ENCODE measurements at places on chromosomes 6 and 20.

DNA sequence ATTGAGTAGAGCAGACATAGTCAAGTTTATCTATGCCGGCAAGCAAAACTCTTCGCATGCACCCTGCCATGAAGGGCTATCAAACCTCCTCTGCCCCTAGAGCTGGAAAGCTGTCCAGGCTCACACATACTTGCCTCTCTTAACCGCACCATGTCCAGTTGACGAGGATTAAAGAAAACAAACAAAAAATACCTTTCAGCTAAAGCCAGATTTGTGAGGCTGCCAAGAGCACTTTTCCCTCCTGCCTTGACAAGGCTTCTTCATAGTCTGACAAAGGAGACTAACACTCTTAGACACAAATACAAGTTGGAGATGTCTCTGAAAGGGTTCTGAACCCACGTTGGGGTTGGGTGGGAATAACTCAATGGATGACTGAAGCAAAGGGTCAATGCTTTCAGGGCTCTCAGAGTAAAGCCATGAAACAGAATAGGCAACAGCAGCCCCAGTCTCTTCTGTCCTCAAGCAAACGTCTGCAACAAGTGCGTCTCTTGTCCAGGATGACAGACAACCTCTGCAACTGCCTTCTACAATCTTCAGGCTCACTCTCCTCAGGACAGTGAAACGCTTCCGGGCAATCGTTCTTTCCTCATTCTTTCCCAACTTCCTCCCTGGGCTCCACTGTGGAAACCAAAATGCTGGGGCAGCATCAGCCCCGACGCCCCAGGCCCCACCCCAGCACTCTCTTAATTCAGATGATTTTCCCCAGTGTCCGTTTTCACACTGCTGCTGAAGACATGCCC, 57.8 kb downstream of the AGPAT4 start:
- no peak for DNase-seq

- DNase-seq: peak; percentile 71
Observed at GRCh38 chr20:57259121-57259937, 7.1 kb downstream of the BMP7 start.

DNA sequence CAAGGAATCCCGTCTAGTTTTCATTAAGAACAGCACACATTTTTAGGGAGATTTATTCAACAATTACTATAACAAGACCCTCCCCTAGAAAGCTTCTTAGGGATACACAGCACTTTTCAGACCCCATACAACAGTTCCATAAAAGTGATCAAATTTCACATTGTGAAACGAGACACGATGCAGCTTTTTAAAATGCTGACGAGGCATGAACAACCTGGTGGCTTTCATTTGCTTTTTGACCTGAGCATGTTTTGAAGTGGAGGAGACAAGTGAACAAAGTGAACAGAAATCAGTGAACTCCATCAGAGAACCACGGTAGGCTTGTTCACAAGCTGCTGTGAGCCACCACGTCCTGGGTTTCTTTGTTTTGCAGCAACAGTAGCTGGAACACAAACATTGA, 112.2 kb downstream of the PCSK2 start:
- no peak for DNase-seq

DNA sequence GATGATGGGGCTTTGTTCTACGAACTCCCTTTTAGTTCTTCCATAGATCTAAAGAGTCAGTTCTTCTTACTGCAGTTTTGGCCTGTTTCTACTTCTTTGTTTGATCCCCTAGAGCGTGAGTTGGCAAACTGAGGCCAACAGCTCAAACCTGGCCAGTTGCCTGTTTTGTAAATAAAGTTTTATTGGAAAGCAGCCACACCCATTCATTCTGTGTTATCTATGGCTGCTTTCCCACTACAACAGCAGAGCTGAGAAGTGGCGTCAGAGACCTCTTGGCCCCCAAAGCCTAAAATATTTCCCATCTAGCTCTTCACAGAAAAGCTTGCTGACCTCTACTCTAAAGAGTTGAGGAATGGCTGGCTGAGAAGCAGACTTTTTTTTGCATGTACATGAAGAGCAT, 52.2 kb downstream of the EYA2 start:
- DNase-seq: no peak

DNA sequence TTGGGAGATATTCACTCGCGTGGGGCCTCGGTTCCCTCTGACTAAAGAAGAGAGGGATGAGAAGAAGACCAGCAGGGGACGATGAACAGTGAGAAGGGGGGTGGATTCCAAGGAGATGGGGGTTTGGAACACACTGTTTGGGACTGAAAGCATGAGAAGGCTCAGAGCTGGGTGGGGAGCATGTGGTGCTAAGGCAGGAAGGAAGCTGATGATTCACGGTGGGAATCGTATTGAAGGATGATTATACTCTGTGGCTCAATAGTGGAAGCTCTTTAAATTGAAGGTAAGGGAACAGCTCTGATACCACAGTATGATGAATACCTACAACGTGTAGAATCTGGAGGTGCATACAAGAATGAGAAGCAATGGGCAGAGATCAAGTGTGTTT, 117.5 kb upstream of the KCNK16 start:
- DNase-seq: no peak

GRCh38 chr20:39264506-39265172, 302.5 kb downstream of the DHX35 start:
- DNase-seq: peak; percentile 54

DNA sequence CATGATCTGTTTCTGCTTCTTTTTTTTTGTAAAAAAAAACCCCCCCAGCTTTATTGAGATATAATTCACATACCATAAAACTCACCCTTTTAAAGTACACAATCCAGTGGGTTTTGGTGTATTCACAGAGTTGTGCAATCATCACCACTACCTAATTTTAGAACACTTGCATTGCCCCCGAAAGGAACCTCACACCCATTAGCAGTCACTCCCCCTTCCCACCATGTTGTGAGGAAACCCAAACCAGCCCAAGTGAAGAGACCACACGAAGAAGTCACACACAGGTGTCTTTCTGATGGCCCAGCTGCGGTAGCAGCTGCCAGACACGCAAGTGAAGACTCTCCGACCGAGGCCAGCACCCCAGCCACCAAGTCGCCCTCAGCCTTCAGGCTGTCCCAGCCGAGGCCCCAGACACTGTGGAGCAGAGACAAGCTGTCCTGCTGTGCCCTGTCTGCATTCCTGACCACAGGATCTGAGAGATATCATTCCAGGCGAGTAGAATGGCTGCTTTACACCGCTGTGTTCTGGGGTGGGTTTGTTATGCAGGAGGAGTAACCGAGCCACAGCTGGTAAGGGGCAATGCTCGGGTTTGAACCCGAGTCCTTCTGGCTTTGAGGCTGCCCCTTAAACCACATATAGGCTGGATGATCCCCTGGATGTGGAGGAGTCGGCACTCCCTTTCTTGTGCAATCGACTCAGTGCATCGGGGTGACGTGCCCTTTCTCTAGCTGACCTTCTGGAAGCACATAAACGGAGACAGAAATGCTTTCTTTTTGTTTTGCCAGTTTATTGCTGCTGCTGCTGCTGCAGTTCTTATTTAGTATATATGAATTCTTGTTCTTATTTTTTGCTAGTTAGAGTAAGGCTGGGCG, 59.1 kb upstream of the PTPN1 start:
- no peak for DNase-seq

GRCh38 chr6:118525913-118526780, 21.9 kb upstream of the PLN start:
- DNase-seq: no peak

DNA sequence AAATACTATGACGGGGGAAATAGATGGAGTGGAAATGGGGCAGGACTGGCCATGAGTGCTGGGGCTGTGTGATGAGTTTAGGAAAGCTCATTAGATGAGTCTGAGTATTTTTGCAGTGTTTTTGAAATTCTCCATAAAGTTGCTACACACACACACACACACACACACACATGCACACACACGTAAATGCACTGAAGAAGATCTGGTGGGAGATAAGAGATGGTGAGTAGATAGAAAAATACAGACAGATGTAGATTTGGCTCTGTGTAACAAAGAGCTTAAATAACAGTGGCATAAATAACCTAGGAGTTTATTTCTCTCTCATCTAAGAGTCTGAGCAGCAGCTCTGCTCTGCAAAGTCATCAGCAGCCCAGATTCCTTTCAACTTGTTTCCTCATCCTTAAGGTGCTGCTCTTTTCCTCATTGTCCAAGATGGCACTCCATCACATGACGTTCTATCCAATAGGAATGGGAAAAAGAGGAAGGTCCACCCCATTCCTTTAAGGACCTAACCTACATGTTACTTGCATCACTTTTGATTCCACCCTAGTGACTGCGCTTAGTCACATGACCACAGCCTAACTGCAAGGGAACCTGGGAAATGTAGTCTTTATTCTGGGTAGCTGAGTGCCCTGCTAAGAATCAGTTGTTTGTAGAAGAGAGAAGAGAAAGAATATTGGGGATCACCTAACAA, 76.4 kb downstream of the EYA2 start:
- DNase-seq: no peak

DNA sequence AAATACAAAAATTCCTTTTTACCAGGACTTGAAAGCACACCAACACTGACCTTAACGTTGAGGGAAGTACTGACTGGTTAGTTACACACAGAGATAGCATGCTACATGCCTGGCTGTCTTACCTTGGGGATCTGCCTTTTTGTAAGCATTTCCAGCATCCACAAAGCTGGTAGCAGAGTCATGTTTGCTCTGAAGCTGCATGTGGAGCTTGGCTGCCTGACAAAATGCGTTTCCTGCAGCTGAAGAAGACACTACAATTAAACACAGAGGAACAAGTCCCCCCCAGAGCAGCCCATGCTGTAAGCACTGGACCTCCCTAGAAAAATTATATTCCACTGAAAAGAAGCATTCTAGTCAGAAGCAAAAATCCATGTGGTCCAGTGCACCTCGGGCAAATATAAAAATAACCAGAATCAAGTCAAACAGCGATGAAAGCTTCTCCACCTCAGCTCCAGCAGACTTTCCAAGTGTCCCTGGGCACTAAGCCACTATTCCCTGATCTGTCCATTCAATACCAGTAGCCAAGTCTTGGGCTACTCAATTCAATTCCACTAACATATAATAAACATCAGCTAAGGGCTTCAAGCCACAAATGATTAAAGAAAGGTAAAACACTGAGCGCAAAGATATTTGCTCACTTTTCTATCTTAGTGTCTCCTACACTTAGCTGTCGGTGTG, 24.2 kb downstream of the NAPB start:
- DNase-seq: no peak

DNA sequence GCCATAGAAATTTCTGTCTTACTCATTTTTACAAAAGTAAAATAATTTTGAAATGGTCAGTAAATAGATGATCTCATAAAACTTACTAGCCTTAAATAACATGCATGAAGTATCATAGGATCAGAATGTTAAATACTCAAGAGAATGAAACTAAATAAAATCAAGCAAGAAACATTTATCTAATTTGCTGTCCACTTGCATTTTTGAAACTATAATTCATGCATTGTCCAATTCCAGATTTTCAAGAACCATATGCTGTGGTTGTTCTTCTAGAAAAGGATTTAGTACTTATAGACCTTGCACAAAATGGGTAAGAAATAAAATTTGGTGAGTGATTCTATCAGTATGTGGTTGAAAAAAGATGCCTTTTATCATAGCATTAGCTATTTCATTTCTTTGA, 107.0 kb downstream of the STXBP5 start:
- DNase-seq: no peak

DNA sequence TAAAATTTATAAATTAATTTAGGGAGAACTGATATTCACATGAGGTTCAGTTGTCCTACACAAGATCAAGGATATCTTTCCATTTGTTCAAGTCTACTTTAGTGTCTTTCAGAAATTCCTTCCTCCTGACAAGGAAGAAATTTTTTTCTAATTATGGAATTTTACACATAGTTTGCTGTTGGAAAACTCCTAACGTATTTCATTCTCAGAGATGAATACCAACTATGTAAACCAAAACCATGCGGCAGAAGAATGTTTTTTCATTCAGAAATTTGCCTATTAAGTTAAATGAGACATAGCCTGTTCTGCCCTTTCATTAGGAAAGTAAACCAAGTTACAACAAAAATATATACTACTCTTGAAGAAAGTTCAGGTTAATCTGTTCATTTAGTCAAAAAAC, 111.2 kb upstream of the PRDM1 start:
- DNase-seq: no peak

- DNase-seq: no peak
Observed at GRCh38 chr20:62064770-62065673, 659 bp downstream of the TAF4 start.

GRCh38 chr6:148855744-148856143, 108.9 kb downstream of the UST start:
- DNase-seq: no peak

- no peak for DNase-seq
Observed at GRCh38 chr20:10005885-10006284, 28.9 kb upstream of the ANKEF1 start.

DNA sequence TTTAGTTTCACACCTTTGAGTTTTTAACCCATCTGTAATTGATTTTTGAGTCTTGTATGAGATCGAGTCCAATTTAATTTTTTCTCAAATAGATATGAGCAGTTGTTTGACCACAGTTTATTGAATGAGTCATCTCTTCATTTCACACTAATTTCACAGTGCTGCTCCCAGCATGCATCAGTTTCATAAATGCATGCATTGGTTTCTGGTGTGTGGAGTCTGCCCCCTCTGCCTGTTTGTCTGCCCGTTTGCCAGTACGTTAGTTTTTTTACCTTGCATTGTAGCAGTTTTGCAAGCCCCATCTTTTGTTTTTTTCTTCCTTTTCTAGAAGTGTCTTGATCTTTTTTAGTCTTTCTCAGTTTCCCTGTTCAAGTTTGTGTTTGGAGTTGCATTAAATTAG, 11.9 kb downstream of the SLX4IP start:
- DNase-seq: no peak

DNA sequence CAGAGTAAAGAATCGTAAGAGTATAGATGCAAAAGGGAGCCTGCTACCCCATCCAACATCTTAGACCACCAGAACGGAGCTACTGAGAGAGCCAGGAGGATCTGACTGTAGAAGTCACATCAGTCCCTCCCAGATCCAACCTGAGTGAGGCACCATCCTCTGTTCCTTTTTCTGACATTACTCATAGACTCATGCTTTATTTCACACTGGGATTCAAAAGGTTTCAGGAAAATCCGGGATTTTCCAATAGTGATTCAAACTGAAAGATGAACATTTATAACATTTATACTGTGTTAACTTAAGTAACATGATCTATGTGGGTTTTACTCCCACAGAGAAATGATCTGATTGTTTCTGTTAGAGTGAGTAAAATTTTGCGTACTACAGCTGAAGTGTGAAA, 868.6 kb upstream of the GJE1 start:
- DNase-seq: no peak

GRCh38 chr6:105546754-105547153, 143.9 kb upstream of the PREP start:
- DNase-seq: no peak

- no peak for DNase-seq
Observed at GRCh38 chr6:82525775-82526495, 162.3 kb downstream of the TPBG start.

GRCh38 chr6:6712449-6713403, 124.2 kb downstream of the LY86 start:
- DNase-seq: no peak

GRCh38 chr6:137211910-137212309, 7.3 kb downstream of the IFNGR1 start:
- DNase-seq: no peak

GRCh38 chr20:16548068-16548672, 25.1 kb downstream of the KIF16B start:
- no peak for DNase-seq

All from NCI-H526 treated with DMSO at 0.1 percent for 48 hours (cell line).